ENCODE measurements at places on chromosomes 2 and 18.

- no peak for DNase-seq
Measured at GRCh38 chr2:3461801-3462492, 57.4 kb downstream of the ADI1 start.

DNA sequence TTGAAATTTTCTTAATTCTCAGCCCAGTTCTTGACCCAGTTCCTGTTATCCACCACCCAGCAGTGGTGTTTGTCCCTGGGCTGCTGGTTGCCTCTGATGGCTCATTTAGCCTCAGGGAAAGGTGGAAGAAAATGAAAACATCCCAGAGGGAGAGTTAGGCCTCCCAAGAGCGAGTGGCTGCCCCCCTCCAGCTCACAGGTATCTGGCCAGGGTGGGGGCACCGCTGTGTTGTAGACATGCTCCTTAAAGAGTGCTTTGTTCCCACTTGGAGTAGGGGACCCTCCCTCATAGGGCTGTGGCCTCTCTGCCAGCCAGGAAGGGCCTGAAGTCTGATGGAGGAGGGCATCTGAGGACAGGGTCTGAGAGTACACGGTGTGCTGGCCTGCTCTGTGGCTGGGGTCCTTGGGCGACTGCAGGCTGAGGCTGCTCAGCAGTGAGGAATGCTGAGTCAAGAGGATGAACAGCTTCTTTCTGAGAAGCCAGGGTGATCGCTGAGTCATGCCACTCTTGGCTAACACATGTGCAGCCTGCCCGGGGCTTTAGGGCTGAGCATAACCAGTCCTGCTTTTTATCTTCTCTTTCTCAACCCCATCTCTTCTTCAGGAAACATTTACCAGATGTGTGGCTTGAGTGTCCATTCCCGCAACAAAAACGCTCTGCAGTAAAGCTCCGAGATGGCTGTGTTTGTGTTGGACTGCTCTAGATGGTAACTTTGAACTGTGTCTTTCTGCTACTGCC lies 72.3 kb downstream of the IL1R2 start:
- no peak for DNase-seq

GRCh38 chr18:68298330-68298729 lies 416.6 kb downstream of the TMX3 start:
- DNase-seq, result no peak

GRCh38 chr2:62692225-62692624 lies 13.3 kb upstream of the EHBP1 start:
- no peak for DNase-seq

- no peak for DNase-seq
Measured at GRCh38 chr2:161085149-161085548, 75.1 kb upstream of the TANK start.

- DNase-seq, result no peak
Measured at GRCh38 chr2:164599954-164600589, 21.2 kb downstream of the GRB14 start.

- no peak for DNase-seq
Measured at GRCh38 chr2:221202431-221202830, 369.7 kb downstream of the EPHA4 start.

DNA sequence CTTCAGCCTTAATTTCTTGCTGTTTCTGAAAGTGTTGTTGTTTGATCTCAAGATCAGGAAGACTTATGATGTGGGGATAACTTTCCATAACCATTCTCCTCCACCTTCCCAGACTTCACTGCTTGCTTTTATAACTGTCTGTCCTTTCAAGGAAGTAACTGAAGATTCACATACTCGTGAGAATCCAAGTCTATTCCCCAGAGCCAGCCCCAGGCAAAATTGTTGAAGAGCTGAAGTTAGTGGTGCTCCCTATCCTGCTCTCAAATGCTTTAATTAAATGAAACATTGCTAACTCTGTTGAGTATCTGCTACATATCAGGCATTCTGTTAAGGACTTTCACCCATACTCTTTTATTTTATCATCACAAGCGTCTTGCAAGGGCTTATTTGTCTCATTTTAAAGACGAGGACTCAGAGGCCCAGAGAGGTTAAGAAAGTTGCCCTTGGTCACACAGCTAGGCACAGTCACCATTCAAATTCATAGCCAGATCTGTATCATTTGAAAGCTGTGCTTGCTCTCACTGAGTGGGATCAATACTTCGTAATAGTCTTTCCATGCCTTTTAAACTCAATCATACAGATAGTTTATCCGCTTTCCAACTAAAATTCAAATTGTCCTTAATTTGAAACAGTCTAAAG lies 189.8 kb upstream of the TCF4 start:
- no peak for DNase-seq

GRCh38 chr2:119645173-119645855 lies 33.7 kb upstream of the TMEM177 start:
- DNase-seq, result no peak

DNA sequence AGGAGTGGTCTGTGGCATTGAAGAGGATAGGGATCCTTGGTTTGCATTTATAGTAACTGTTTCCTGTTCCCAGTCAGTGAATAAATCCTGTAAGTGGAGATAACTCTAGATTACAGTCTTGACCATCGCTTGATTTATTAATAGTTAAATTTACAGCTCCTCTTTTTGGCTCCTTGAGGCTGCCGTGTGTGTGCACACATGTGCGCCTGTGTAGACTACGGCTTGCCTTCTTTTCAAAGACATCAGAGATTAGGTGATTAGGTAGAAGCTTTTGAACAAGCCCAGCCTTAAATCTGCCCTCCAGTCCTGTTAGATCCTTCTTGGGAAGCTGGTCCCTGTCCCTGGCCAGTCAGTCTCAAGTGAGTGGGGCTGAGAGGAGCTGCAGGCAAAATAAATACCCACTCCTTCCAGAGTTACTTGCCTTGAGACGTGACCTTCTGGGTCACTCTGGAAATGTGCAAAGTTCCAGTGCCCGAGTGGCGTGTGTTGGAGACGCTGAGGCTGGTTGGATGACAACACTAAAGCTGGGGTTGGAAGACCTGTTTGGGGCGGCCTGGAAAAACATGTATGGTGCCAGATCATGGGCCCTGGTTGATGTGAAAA lies 32.0 kb downstream of the TCF7L1 start:
- no peak for DNase-seq

DNA sequence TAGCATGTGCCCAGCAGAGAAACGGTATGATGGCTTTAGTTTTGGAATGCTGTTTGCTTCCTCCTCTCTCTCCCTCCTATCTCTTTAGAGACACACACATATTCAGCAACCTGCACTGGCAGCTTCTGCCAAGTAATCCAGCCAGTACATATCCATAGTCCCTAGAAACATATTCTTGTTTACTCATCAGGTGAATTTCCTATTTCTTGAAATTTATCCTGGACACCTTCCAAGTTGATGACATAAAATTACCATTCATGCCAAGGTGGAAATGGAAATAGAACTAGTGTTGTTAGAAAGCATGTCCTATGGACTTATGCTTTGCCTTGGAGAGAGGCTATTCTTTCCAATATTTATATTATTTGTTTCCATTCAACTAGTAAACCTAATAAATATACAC lies 50.9 kb upstream of the RGPD4 start:
- no peak for DNase-seq

GRCh38 chr18:65091744-65092329 lies 659.0 kb upstream of the CDH7 start:
- DNase-seq, result no peak

DNA sequence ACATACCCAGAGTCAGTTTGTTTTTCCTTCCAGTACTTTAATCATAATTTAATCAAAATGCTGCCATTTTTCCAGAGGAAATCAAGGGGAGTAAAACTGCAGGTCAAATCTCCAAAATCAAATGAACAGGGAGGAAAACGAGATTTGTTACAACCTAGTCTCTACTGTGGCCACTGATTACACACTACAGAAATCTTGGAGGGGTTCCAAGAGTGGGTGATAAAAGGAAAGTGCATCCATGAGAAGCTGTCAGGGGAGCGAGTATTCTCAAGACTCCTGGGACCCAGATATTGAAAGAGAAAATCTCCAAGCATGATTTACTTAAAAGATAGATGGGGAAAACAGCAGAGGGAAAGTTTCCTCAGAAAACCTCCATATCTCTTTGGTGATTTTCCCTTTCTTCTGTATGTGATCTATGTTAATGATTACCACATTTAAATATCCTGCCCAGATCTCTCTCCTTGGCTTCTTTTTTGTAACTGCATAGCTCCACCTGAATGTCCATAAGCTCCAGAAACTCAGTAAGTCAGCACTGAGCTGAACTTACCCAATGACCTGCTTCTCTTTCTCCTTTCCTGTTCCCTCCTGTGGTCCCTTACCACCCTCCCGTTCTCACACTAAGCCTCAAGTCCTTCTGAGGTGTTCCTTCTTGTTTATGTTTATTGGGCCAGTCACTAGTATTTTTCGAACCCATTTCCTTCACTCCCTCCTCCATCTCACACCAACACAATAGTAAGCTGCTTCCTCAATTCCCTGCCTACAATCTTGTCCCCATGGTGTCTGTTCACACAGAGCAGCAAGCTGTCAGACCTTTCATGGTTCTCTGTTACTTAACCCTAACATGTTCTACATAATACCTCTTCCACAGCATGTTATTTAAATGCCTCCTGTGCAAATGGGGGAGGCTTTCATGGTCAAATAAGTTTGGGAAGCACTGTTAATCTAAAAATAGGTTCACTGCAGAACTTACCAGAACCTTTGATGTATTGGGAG lies 73.9 kb upstream of the TWSG1 start:
- DNase-seq, result no peak

- DNase-seq, result no peak
Measured at GRCh38 chr18:62678847-62679485, 36.4 kb upstream of the PHLPP1 start.

DNA sequence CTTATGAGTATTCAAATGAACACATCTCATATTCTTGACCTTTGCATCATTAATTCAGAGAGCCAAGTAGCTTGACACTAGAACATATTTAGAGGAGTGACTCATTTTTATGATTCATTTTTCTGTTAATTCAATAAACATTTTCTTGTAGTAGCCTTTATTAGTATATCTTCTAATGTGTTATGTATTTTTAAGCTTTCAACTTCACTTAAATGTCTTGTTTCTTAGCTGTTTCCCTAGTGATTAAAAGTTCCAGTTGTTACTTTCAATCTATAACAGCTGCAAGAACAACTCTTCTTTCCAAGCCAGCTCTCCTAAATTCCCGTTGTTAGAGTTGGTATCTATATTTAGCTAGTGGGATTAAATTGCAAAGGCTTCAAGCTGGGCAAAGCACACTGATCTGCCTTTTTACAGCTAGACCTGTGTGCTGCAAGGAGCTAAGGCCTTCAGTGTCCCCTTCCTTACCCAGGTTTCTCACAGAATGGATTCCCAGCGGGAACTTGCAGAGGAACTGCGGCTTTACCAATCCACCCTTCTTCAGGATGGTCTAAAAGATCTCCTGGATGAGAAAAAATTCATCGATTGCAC lies at the start of gene KLHL41:
TSS of gene KLHL41 (plus strand) at position 405 of the 588 bp plus-strand sequence. CDS start at position 482, 77 bp downstream.
- no peak for DNase-seq

DNA sequence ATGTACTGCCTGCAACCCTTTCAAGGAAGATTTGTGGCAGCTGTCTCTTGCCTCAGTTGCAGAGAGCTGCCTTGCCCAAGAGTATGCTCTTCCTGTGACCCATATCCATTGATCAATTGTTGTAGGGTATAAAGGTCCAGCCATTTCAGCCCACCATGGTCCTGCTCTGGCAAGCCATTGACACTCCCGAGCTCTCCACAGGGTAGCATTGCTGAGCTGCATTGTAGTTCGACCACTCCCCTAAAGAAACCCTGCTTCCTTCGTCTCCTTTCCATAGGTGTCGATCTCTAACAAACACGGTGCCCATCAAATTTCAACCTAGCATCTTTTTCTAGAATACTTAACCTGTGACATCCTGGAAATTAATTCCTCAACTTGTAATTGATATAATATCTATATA lies 104.9 kb upstream of the NDUFV2 start:
- DNase-seq, result no peak

DNA sequence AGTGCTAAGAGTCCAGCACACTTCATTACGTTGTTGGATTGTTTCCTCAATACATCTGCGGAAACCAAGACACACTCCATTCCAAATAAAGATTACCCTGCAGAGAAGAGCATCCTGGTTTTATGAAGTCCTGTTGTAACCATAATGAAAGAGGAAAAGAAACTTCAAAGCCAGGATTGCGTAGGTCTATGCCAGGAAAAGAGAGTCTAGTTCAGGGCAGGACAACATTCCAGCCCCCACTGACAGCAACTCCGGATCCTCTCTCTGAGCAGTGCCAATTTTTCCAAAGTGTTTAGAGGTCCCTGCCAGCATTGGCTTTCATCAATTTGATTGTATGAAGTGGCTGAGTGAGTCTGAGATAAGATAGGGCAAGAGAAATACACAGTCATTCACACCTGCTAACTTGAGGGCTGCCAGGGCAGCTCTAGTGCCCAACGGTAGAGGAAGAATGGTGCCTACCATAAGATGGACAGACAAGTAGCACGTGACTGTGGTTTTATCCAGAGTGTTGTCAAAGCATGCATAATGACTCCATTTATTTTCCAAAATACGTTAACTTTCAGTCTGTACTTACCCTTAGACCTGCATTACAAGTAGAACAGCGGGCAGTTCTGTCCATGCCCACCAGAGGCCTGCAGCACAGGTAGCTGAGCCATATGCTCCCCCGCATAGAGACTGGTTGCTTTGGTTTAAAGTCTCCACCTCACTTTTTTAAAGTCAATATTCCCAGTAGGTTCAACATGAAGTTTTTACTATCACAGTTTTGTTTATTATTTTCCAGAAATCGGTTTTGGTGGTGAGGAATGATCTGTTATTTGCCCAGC lies 23.7 kb downstream of the PIEZO2 start:
- no peak for DNase-seq

GRCh38 chr2:60479226-60480088 lies 74.0 kb downstream of the BCL11A start:
- DNase-seq, result no peak

DNA sequence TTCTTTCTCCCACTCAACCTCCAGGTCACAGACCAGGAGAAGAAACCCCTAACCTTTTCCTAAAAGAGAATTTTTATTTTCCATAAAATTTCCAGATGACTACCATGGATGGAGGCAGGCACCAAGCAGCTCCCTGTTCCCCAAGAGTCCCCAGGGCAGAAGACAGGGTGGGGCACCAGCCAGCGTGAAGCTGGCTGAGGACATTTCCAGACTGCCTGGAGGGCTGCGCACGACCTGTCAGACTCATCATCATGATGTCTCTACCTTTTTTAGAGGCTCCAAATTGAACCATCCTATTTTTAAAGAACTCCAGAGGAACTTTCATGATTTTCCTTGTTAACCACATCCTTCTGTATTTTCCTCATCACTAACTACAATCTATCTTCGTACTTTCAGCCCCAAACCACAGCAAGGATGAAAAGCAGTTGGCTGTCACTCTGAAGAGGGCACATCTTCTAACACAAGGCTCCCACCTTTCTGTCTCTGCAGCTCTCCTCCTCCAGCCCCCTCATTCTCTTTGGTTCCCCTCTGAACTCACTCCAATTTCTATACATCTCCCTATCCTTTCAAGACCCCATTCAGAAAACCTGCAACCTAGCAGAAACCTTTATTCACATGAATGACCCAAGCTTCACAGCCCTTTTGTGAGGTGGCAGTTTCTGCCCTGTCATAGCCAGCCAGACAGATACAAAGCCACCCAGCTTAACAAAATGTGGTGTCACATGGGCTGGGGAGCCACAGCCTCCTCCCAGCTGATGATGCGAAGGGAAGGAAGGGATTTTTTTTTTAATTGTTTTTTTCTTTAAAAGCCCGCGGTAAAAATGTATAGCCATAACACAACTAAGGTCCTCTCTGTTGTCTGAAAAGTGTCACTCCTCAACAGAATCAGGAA lies 11.1 kb downstream of the AMMECR1L start:
- no peak for DNase-seq

Data from activated CD4-positive, alpha-beta T cell treated with anti-CD3 and anti-CD28 coated beads, Interleukin-2, amount 50 U/mL, for 1 hour (primary cell).